Activated CD8-positive, alpha-beta T cell treated with anti-CD3 and anti-CD28 coated beads, Interleukin-2, amount 10 ng/mL, durations not matched to agents 7 days and 5 days (primary cell): ENCODE measurements at places on chromosomes 5 and 9.

- no peak for DNase-seq
These were observed 36.2 kb downstream of the FBXL17 start for GRCh38 chr5:108345541-108346171.

DNA sequence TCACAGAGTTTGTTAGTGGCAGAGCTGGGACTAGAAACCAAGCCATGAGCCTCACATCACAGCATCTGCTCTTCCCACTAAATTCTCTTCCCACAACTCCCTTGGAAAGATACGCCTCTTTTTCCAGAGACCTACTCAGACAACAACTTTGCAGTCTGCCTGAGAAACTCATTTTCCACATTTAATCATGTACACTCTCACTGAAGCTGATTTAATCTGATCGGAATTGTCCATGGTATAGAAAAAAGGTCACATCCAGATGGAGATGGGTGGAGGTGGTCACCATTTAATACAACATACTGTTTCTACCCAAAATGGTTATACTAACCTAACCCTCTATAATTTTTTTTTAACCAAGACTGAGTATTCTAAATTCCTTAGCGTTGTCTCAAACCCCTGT, 366.2 kb downstream of the ENC1 start:
- no peak for DNase-seq

DNA sequence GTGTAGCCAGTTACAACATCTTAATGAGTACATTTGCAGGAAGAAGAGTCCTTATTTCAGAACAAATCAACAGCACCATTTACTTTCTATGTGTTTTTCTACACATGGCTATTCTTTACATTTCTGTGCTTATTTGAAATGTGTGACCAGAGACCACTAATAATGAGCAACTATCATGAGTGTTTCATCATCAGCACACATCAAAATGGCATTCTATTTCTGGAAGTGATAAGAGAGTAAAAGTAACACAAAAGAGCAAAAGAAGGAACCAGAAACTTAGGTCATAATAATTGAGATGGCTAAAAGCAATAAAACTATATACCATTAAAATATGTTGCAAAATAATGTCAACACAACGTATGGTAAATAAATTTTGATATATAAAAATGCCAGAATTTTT, 159.7 kb downstream of the PBX3 start:
- no peak for DNase-seq

DNA sequence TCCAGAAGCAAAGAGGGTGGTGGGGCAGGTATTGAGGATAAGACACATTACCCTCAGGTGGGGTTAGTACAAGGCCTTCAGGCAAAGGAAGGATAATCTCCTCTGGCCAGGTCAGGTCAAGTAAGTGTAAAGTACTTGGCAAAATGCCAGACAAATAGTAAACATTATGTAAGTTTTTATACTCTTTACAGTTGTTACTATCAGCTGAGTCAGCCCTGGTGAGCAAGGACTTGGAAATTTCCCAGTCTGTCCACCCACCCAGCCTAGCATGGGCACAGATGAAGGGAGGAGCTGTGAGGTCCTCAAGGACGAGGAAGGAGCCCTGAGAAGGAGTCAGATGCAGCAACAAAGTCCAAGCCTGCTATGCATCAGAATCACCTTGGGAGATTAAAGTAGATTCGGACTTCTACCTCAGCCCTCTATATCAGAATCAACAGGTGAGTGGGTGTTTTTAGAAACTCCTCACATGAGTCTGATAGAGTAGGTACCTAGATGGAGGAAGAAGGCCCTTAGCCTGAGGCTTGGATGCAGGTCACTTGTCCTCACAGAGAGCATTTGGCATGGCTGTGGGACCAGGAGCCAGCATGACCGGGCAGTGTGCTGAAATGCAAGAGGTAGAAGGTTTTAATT, 50.2 kb upstream of the BARX1 start:
- no peak for DNase-seq

GRCh38 chr5:73154208-73155006, 18.6 kb upstream of the TMEM174 start:
- DNase-seq, result no peak

GRCh38 chr5:151766975-151767374, 4.8 kb upstream of the G3BP1 start:
- DNase-seq, result no peak

DNA sequence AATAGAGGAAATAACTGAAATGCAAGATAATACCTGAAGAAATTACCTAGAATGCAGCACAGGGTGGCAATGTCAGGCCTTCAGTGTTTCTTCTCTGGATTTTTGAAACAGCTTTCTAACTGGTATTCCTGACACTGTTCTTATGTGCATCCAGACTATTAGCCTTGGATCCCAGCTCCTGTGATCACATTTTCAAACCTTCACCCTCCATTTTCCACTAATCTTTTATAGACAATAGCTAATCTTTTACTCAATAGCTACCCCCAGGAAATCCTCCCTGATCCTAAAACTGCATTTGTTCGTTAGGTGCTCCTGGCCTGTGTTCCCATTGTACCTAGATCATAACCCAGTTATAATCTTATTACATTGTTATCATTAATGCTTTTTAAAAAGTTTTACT, 101.5 kb upstream of the DHFR start:
- no peak for DNase-seq

DNA sequence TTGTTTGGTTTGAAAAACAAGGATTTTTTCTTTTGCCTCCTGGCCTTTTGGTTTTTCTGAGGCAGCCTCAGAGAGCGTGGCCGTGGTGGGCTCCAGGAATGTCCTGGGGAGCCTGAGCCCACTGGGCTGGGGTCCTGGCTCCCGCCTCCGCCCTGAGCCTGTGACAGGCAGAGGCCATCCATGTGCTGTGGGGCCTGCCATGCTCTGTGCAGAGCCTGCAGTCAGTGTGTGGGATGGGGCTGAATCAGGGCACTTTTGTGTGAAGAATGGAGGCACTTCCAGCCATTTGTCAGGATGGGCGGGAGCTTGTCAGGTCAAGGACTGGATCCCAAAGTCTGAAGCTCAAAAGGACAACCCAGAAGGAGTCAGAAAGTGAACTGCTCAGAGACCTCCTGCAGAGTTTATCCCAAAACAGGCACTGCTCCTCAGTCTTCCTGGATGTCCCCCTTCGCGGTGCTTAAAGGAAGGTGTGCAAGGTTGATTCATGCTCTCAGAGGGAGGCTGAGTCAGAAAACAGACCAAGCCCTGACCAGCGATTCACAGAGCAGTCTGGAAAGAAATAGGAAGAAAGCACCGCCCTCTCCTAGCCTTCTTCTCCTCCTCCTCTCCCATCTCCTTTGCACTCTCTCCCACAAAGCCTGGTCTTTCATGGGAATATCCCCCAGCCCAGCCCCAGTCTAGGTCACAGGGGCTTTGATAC, 53.2 kb downstream of the MVB12B start:
- peak; percentile 19 for DNase-seq

DNA sequence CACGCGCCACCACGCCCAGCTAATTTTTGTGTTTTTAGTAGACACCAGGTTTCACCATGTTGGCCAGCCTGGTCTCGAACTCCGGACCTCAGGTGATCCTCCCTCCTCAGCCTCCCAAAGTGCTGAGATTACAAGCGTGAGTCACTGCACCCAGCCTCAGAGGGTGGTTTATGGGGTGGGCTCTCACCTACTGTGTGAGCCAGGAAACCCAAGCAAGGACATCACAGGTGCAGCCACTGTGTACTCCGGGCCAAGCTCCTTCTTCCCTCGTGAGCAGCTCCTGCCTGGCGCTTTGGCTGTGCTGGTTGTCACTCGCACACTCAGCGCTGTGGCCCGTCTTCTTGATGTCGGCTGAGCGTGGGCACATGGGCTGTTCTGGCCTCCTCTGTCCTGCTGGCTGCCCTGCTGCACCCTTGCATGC, 70.1 kb downstream of the WNK2 start:
- DNase-seq, result no peak

DNA sequence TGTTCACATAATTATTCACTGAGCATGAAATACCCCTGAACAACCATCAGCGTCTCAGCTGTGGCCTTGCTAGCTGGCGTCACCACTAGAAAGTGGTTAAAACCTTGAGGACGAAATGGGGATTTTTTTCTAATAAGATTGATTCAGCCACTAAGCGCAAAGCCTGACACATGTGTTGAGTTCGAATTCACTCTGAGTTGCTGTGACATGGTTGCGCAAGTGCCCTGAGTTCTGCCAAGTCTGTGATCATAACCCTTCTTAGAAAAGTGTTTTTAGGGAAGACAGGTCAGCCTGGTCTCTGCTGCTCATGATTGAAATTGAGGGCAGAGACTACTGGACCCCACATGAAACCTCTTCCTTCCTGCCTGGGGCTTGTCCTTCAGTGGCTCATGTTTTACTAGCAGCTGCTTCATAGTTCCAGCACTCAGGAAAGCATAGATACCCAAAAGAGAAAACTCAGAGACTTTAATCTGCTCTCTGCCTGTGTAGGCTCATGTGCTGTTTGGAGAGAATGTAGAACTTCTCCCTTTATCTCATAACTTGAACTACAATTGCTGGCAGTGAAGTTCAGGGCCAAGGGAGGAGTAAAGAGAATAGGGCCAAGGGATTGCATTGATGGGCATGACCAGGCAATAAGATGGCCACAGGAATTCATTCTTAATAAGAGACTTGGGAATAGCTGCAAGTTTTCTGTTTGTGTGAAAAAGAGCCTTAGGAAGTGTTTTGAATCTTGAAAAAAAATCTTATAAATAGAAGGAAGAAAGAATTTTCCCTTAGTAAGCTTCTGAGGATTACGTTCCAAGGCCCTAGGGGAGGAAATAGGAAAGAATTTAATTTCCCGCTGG, 66.8 kb upstream of the CXCL14 start:
- DNase-seq, result no peak

- no peak for DNase-seq
These were observed 38.5 kb downstream of the ABITRAM start for GRCh38 chr9:108972626-108973209.

- DNase-seq, result no peak
These were observed 1865.4 kb downstream of the MAT2B start for GRCh38 chr5:165370794-165371193.

DNA sequence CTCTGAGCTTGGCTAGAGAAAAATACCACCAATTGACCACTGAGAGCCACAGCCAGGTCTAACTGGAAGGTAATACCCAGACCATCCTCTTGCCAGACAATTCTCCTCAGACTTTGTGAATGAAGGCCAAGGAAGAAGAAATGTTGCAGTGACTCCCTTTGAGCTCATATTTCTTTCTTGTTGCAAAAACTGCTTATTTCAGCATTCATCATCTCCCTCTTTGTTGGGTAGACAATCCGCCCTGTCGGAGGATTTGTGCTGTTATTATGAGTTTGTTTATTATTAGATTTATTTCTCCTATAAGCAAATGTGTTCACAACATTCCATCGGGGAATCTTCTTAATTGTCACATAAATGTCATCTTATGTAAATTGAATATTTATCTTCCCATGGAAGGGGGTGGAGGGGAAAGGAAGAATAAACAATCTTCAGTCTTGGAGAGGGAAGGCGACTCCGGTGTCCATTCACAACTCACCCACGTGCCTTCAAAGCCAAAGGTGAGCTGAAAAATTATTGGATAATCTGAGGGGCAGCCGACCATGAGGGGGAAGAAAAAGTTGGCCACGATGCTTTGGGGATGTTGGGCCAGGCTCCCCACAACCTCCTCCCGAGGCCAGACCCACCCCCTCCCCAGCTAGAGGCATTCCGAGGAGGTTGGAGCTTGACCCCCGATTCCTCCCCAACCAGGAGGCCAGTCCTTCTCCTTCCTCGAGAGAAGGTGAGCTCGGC, 1.8 kb upstream of the JADE2 start:
- no peak for DNase-seq

DNA sequence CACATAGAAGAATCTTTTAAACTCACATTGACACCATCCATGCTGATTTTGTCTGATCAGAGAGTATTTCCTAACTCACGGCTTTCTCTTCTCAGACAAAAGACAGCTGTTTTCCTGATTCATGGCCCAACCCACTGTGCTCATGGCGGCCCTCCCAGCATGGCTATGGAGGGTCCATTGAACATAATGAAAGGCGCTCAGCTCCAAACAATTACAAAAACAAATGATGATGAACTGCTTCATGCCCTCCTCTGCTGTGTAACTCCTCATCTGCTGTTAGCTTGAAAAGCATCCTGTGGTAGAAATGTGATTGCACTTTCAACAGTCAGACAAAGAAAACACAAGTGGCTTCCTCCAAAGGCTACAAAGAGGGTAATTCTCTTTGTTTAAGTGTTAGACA, 673.8 kb downstream of the PRELID2 start:
- no peak for DNase-seq

GRCh38 chr5:2841208-2841607, 89.7 kb upstream of the IRX2 start:
- no peak for DNase-seq

- no peak for DNase-seq
These were observed 123.6 kb downstream of the ACTBL2 start for GRCh38 chr5:57358796-57359592.

DNA sequence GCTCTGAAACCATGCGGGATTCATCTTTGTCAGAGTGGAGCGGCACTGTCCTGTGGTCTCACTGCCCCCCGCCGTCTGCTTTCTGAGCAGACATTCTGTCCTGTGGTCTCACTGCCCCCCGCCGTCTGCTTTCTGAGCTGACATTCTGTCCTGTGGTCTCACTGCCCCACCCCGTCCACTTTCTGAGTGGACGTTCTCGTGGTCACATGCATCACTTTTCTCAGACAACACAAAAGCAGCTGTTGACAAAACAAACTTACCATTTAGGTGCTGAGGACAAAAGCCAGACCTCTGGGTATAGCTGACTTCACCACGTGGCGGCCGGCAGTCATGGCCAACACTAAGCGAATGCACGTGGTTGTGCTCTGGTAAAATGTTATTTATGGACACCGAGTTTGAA, 2.8 kb downstream of the LRRC14B start:
- no peak for DNase-seq

GRCh38 chr9:591292-591691, 250.2 kb upstream of the DMRT1 start:
- no peak for DNase-seq

- no peak for DNase-seq
These were observed 50.3 kb downstream of the SAR1B start for GRCh38 chr5:134582281-134582680.

- DNase-seq, result no peak
These were observed 189.7 kb upstream of the SLC27A6 start for GRCh38 chr5:128775558-128775957.

DNA sequence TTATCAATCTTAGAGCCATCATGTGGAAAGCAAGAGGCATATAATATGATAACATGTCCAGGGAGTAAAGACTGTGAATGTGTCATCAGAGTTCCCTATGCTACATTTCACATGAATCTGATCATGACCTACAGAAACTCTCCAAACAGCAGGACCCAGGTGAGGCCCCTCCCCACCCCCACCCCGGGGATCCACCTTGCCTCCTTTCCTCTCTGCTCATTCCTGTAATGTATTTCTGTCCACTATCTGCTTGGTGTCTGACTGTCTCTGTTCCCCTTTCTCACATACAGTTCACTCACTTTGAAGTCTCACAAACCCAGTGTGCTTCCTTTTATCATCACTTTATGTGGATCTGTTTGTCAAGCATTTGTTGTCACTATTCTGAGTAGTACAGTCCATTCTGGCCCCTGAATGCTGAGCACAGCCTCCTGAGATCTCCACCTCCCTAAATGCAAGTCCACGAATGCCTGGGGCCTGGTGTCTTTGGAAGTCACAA, 76.4 kb upstream of the SMARCA2 start:
- DNase-seq, result no peak

GRCh38 chr9:97756991-97757390, 59.9 kb upstream of the XPA start:
- DNase-seq, result no peak

GRCh38 chr5:144144956-144145751, 25.3 kb downstream of the YIPF5 start:
- no peak for DNase-seq

GRCh38 chr5:67021962-67022361, 174.6 kb downstream of the CD180 start:
- no peak for DNase-seq

- DNase-seq, result no peak
These were observed 23.2 kb upstream of the TBC1D9B start for GRCh38 chr5:179930788-179931473.
